ENCODE measurements at places on chromosomes 2 and 18. TPM values are rescaled to one million over a fixed set of nuclear protein-coding genes. Genes with fewer than 3 reads are reported as not detected.

DNA sequence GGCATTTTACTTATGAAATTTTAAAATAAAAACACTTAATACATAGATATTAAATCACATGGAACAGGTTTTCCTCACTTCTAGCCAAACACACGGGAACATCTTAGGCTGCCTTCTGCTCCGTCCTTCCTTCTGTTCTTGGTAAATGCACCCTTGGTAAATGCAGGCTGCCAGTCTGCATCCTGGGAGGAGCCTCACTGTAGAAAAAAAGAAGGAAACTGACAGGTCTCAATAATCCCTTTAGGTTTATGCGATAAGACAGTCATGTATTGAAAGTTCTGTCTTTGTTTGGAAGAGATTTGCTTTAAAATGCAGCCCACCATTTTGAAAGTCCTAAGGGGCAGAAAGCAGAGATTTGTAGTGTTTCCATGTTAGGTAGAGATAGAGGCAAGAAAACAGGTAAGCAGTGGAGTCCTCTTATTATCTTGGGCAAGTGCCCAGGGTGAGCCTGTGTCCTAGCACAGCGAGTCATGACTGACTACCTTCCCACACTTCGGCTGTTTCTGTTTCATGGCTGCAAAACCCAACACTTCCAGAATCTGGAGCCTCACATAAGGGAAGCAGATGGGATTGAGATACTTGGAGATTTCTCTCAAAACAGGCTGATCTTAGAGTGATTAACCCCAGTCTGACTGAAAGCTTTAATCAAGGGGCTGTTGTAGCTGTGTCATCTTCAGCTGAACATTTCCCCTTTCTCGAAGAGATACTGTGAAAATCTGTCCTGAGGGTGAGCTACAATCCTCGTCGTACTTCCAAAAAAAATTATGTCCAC lies 131.4 kb upstream of the MAP3K20 start:
- DNase-seq: no peak

DNA sequence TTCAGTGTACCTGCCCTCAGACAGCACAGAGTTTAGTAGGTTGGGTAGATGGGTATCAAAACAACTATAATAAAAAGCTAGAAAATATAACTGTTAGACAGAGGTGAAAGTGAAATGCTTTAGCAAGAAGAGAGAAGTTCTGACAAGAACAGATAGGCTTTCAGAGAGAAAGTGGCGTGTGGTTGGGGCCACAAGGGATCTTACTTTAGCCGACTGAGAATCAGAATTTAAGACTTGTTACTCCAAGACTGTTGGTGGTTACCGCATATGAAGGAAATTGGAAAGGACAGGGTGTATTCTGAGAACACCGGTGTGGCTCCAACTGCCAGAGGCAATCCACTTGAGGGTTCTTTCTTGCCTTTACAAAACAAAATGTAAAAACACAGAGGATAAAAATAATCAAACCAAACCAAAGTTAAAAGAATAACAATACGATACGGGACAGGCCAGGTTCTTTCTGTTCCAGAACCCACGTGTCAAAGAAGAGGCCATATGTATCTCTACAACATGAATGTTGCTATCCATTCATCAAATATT lies 44.4 kb upstream of the AGPS start:
- no peak for DNase-seq

- no peak for DNase-seq
Measured at GRCh38 chr2:116922414-116922813, 892.1 kb upstream of the DDX18 start.

- no peak for DNase-seq
Measured at GRCh38 chr2:223114170-223114569, 62.2 kb downstream of the KCNE4 start.

- no peak for DNase-seq
Measured at GRCh38 chr2:11744631-11745394, 1.6 kb upstream of the LPIN1 start.

- DNase-seq: no peak
Measured at GRCh38 chr2:219689676-219690628, 62.5 kb downstream of the SLC4A3 start.

GRCh38 chr18:27164905-27165304 lies 20.2 kb downstream of the CHST9 start:
- DNase-seq: no peak

- no peak for DNase-seq
Measured at GRCh38 chr18:7273301-7273921, 42.5 kb downstream of the LRRC30 start.

GRCh38 chr2:166041613-166042012 lies 86.2 kb downstream of the SCN1A start:
- DNase-seq: no peak

DNA sequence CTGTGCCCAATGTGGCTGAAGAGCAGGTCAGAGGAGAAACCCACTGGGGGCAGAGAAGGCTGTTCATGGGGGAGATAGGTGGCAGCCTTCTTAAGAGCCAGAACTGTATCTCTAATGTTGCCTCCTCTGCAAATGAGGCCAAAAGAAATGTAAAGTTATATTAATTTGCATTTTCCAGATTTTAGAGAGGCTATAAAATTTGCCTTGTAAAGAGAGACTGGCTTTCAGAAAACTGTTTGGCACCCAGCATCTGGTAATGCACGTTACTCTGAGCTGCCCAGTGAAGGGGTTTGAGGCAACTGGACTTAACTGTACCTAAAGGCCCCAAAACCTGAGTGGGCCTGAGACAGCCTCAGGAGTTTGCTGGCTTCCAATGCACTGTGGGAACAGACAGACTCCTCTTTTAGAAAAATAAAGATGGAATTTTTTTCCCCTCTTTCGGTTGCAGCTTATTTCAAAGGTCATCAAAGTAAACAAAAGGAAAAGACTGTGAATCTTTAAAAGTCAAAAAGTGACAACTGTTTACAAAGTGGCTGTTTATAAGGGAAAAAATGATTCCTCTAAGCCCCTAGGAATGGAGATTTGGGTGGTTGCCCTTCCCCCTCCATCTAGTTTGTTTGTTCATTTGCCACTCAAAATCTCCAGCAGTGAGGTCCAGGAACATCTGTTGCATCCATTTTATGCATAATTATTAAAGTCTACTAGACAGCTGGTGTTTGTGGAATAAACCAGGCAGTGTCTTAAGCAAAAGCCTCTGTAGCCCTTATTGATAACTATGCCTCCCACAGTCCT lies 132.2 kb upstream of the ZFP36L2 start:
- no peak for DNase-seq

GRCh38 chr2:158205215-158205614 lies 103.5 kb downstream of the UPP2 start:
- no peak for DNase-seq

DNA sequence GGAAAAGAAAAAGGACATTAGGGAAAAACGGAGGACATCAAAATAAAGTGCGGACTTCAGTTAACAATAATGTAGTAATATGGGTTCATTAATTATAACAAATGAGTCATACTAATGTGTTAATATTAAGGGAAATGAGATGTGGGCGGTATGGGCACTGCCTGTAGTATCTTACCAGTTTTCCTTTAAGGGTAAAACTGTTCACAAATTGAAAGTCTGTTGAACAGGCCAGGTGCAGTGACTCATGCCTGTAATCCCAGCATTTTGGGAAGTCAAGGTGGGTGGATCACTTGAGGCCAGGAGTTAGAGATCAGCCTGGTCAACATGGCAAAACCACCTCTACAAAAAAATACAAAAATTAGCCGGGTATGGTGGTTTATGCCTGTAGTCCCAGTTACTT lies 56.8 kb upstream of the PMAIP1 start:
- no peak for DNase-seq

- no peak for DNase-seq
Measured at GRCh38 chr18:74895686-74896085, 298.0 kb downstream of the ZNF407 start.

GRCh38 chr2:10467401-10467800 lies 19.3 kb upstream of the ODC1 start:
- DNase-seq: no peak

- DNase-seq: no peak
Measured at GRCh38 chr2:162449471-162449870, 105.5 kb downstream of the GCA start.

- DNase-seq: no peak
Measured at GRCh38 chr2:60746318-60746717, 9.8 kb upstream of the PAPOLG start.

The OTOS gene
- not detected for total RNA-seq

The RNF138 gene
- total RNA-seq: 15.7 TPM

The FN1 gene
- 292 TPM for total RNA-seq

The GREB1L gene
- 0.98 TPM for total RNA-seq

The REG3G gene
- not detected for total RNA-seq

The GAL3ST2 gene
- 0.98 TPM for total RNA-seq

The ZSWIM2 gene
- total RNA-seq: not detected

The SERPINB7 gene
- total RNA-seq: 0.49 TPM

The RTTN gene
- 16.7 TPM for total RNA-seq

The IFIH1 gene
- total RNA-seq: 12.3 TPM

The CAPN14 gene
- 4.7 TPM for total RNA-seq

The ZNF804A gene
- total RNA-seq: 1.2 TPM
